Lung microvascular endothelial cell (primary cell): ENCODE measurements at places on chromosomes 3 and 15. TPM values are rescaled to one million over a fixed set of nuclear protein-coding genes. Genes with fewer than 3 reads are reported as not detected.
A peak's percentile ranks its signal among the peaks of the same experiment; 100 is the strongest.

Gene DAZL
- not detected in 2 replicates for total RNA-seq

Gene ZNF619
- total RNA-seq, result 4.4 and 5.8 TPM in 2 replicates

Gene SH2D7
- total RNA-seq, result not detected in 2 replicates

GRCh38 chr3:37544869-37545352 is 316.8 kb upstream of the CTDSPL start:
- peak; percentile 21 for DNase-seq

DNA sequence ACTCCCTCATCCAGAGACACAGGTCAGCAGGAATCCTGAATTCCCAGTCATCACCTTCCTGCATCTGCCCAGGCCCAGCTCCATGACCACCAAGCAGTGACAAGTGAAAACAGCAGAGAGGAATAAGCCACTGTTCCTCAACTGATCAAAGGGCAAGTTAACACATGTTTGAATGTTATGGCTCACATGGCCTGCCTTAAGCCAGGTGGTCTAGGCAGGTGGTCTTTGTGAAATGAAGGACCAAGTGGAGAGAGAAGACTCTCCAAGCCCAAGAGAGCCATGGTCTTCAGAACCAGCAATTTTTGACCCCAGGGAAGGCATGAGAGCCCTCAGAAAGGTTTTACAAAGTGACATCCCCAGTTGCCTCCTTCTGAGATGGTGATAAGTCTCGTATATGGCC is 161.8 kb downstream of the EPHB1 start:
- DNase-seq, result no peak

- DNase-seq, result no peak
Measured at GRCh38 chr15:74399511-74400312, 32.3 kb upstream of the CYP11A1 start.

GRCh38 chr15:72920551-72920950 is 131.7 kb upstream of the NEO1 start:
- DNase-seq, result no peak

DNA sequence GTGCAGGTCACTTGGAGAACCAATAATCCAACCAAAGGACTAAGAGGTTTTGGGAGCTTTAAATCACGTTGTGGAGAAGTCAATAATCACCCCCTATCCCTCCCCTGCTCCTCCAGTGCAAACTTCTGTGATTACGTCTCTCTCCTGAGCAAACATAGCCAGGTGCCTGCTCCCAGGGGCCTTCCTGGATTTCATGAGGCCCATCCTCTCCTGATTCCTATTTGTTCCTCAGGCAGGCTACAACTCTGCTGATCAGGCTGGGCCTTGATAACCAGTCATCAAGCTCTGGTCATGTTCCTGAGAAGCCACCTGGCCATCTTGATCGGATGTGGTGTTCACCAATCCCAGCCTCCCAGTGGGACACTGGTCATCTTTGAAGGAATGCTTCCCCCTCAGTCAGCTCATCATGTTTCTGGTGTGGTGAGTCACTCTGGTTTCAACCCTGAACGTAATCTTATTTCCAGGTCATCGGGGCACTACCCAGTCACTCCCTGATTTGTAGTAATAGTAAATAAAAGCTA is 2.9 kb upstream of the ZNF710 start:
- DNase-seq, result peak; percentile 76

DNA sequence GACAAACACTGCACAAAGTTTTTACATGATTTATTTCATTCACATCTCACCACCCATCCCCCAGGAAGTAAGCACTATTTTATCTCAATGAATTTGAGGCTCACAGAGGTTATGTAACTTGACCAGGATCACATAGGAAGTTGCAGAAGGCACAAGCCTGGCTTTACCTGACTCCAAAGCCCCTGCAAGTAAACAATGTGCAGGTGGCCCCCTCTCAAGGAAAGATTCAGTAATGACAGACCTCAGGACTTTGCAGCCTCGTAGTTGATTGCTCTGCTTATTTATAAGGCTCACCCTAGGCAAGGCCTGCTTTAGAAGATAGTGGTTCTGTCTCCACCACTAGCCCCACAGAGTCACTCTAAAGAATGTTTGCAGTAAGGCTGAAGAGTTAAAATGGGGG is 79.8 kb upstream of the MDFIC2 start:
- DNase-seq, result no peak

- DNase-seq, result peak; percentile 52
Measured at GRCh38 chr15:25136119-25136518, 181.3 kb downstream of the SNRPN start.

DNA sequence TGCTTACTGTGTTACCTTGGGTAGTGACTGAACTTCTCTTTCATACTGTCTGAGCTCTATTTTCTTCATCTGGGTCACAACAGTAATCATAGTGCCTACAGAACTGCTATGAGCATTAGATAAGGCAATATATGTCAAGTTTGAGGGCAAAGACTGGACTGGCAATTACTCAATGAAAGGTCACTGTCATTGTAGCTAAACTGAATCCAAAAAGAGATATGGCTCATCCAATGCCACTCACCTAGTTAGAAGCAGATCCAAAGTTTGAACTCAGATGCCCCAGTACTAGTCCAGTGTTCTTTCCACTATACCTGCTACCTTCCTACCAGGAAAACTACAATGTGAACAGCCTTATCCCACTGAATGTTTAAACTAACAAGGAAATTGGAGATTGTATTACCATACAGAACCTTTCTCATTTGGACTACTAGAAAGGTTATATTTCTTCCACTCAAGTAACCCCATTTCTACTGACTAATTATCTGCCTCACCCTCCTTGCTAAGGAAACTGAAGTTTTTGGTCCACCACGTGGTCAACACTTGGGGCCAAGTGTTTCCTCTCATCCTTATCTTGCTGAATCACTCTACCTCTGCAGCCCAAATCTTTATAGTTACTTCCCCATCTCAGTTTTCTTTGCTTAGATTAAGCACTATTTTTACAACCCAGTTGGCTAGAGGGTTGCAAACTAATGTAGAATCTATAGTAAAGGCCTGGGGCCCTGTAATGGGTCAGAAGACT is 202.3 kb upstream of the LPP start:
- no peak for DNase-seq

- DNase-seq, result peak; percentile 84
Measured at GRCh38 chr15:74209997-74210671, 7.5 kb upstream of the STRA6 start.
